Neural crest cell (in vitro differentiated cells): ENCODE measurements at places on chromosomes 5 and 9.

GRCh38 chr5:13536933-13537332 is 407.6 kb downstream of the DNAH5 start:
- no peak for DNase-seq

- DNase-seq = no peak
These were observed 5.4 kb upstream of the GNE start for GRCh38 chr9:36263683-36264082.

DNA sequence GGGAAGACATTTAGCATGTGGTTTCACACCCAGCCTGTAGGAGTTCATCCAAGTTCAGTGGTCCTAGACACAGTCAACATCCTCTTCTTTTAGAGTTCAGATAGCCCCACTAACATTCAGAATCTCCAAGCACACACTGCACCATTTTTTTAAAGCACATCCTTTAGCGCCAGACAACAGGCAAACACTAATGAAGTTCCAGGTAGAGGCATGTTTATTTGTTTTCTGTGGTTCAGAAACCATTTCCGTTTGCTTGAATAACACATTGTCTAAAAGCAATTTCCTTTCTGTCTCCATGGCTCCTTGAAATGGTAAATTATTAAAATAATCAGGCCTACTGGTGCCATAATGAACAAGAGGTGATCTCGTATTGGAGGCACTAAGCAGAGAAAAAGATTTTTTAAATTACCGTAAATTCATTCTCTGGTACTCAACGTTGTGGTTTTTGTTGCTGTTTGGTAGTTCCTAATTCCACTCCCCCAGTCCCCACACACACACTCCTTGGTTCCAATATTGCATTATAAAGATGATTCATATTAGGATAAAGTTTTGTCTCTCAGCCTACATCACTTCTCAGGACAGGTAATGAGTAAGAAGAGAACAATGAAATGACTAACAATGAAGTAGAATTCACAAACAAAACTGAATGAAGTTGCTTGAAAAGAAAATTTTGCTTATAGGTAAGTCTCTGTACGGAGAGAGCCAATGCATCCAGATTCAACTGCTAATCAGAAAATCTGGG is 153.1 kb downstream of the PCSK1 start:
- DNase-seq = no peak

DNA sequence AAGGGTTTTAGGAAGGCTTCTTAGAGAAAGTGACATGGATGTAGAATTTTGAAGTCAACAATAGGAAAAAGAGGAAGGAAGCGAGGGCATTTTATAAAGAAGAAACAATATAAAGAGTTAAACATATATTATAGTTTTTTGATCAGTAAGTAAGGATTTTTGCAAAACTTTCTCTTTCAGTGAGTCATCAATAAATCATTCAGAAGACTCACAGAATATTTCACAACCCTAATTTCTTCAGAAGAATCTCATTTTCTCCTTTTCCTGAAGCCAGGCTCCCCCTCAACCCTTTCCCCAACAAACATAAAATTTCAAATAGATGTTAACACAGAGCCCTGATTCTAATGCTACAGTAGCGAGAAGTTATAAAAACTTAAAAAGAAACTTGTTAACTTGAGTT is 4.3 kb upstream of the COX7C start:
- DNase-seq = no peak

DNA sequence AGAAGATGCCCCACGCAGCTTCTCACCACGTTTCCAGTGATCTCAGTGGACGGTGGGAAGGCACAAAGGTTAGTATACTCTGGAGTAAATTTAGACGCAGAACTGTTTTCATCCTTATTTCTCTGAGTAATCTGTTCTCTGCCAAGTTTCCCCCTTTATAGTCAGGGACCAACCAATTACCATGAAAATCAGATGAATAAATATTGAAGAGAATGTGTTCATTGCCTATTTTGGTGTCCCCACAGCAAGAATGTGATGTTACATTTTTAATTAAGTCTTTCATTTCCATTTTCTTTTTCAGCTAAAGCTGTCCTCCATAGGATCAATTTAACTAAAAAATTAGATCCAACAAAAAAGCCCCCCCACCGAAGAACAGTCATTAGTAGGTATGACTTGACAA is 41.4 kb downstream of the S1PR3 start:
- DNase-seq = no peak

- no peak for DNase-seq
These were observed 3.5 kb downstream of the TMCO6 start for GRCh38 chr5:140642718-140643117.

DNA sequence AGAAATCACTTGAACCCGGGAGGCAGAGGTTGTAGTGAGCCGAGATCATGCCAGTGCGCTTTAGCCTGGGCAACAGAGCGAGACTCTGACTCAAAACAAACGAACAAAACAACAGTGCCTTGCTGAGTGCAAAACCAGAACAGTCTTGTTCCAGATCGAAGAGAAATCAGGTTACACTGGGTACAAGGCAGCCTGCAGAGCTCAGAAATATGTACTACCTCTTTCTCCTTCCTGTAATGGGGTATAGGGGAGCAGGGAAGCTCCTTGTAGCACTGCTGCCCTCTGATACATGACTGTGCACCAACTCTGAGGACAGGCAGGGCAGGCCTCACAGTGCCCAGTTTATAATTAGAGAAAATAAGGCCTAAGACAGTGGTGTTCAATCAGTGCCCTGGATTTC is 24.7 kb downstream of the TBC1D2 start:
- no peak for DNase-seq

- no peak for DNase-seq
These were observed 22.4 kb upstream of the HACD4 start for GRCh38 chr9:21053851-21054250.

DNA sequence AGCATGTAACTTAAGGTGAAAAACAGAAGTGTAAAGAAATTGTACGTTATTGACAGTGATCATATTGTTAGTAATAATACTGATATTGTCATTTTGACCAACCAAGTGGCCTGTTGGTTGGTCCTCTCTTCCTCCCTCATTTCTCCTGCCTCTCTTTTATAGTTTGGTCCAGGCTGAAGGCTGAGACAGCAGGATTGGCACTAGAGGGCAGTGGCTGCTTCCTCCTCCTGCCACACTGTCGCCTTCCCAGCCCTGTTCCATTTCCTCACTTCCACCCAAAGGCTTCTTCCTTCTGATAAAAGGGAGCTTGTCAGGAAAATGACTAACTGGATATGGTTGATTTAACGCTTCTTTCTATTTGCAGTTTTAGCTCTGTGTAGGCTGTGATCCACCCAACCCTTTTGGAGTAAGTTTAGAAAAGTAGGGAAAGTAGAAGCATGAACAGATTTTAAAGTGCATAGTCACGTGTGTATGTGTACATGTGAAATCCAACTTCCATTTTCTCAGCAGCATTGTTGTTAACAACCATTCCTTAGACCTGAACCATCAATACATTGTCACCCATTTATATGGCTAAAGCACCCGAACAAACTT is 35.6 kb downstream of the PTCD2 start:
- DNase-seq = peak; percentile 7

- DNase-seq = no peak
These were observed 367.4 kb downstream of the PSAT1 start for GRCh38 chr9:78664370-78664769.

DNA sequence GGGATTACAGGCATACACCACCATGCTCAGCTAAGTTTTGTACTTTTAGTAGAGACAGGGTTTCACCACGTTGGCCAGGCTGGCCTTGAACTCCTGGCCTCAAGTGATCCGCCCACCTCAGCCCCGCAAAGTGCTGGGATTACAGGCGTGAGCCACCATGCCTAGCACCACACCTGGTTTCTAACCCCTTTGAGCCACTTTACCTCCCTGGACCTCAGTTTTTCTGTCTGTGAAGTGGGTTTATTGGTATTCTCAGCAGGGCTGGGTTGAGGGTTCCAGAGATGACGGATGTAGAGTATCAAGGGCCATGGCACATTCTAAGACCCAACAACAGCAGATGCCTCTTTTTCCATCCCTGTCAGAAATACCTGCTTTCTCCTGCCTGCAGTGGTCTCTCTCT is 38.6 kb downstream of the AMBP start:
- no peak for DNase-seq

DNA sequence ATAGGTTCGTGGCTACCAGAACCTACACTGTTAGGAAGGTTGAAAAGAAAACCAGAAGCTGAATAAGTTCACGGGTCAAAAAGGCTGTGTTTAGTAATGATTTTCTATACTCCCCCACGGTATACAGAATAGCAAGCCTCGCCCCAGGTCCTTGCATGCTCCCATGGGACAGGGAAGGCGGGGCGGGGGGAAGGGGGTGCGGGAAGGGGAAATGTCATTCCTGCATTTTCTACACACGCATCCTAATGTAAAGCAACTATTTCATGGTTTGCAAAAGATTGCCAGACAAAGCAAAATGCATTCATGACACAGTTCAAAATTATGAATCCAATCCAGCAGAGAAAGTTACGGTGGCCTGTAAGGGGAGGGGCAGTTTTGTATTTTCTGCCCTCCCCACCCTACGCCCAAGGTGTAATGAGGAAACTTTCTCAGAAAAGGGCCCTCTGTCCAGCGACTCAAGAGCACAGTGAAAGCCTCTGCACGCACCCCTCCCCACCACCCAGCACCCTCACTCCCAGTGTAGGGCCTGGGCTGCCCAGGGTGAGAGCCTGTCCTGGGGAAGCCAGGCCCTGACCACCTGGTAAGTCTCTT is 105.2 kb downstream of the ROR2 start:
- no peak for DNase-seq

DNA sequence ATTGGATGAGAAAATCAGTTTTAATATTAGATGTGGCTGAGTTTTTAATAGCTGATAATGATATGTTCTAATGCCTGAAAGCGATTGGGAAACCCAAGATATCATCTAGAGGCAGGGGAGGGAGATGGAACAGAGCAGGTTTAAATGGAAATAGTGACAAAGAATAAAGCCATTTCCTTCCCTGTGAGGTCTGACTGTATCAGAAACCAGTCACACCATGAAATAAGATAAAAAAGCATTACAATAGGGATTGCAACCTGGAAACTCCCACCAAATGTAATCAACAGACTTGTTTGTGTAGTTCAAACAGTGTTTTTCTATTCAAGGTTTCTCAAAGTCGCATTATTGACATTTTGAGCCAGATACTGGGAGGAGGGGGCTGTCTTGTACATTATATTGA is 110.1 kb upstream of the SMIM23 start:
- no peak for DNase-seq

DNA sequence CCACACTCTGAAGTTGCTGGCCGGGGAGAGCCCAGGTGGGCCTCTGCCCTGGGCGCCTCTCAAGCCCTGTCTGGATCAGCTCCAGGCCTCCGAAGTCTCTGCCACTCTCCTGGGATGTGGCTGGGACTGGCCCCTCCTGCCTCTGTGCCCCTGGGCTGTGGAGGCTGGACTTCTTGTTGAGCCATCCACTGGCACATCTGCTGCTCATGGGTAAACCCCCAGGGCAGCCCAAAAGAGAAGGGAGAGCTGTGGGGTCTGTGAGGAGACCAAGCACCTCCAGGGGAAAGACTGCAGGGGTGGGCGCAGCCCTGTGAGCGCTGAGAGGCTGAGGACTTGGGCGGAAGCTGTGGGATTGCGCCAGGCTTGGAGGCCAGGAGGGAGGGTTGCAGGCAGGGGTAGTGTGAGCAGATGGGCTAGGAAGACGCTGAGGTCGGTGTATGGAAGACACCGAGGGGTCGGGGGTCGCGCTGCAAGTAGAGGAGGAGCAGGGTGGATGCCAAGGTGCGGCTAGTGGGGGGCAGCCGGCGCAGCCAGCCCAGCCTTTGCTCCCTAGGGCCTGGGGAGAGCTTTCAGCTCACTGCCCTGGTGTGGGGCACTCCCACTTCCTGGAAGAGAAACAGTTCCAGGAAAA is 118.1 kb downstream of the WNK2 start:
- no peak for DNase-seq

- DNase-seq = no peak
These were observed 57.9 kb upstream of the ERBIN start for GRCh38 chr5:65868509-65868908.

- peak; percentile 41 for DNase-seq
These were observed 22.8 kb downstream of the SMIM3 start for GRCh38 chr5:150801117-150801927.

GRCh38 chr5:120913396-120913795 is 449.3 kb downstream of the PRR16 start:
- no peak for DNase-seq

- DNase-seq = peak; percentile 26
These were observed 518 bp downstream of the LOX start for GRCh38 chr5:122077366-122078115.

- no peak for DNase-seq
These were observed 132.1 kb downstream of the MACROH2A1 start for GRCh38 chr5:135266975-135267374.
